ENCODE measurements at places on chromosomes 1 and 21.
A peak's percentile ranks its signal among the peaks of the same experiment; 100 is the strongest.

GRCh38 chr1:199157494-199157893 is 518.7 kb downstream of the PTPRC start:
- DNase-seq, result peak; percentile 55

DNA sequence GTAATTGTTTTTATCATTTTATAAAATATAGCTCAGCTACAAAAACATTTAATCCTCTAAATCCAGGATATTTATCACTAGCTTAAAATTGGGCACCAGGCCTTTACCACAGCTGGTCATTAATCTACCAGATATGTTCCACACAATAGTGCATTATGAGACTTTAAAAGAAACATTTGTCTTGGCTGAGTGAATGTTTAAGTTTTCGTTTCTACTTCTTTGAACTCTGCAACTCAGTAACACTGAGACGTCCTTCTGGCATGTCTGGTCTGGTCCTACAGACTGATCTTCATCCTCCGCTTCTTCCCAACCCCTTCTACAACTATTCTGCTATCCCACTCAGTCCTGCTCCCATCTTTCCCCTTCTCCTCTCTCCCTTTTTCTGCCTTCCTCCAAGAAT is 296.2 kb downstream of the NEGR1 start:
- DNase-seq, result no peak

DNA sequence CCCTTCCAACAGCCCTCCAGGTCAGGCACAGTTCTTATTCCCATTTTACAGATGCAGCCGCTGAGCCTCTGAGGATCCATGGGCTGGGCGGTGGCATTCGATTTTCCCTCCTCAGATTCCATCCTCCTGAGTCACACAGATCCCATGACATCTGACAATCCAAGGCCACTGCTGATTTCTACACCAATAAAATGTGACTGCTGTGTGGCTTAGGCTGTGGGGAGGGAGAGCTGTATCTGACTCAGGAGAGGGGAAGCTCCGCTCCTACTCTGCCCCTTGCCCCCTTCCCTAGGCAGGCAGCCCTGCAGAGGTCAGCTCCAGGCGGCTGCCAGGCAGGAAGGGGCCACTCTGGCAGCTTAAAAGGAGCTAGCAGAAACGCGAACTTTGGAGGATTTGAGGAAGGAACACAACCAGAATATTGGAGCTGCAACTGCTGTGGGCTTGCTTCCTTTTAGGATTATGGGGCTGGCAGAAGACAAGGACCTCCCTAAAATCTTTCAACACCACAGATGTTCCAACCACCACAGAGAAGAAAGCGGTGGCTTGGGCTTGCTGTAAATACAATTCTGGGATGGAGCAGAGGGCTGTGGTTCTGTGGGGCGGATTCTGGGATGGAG is 50.0 kb downstream of the MRPL37 start:
- peak; percentile 97 for DNase-seq

DNA sequence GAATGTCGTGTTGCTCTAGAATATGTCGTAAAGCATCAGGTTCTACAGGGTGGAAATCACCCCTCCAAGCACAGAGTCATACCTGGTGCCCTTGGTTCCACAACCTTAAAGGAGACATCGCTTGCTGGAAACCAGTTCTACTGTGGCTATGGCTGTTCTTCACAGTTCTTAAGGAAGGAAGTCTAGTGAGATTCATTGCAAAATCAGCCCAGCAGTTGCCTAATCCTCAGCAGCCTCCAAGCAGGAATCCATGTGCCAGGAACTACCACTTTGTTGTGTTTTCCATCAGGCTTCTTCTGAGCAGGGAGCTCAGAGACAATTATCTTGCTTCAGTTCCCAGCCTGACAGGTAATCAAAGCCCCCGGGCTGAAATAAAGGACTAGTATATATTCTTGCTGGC is 45.0 kb upstream of the SLC35F3 start:
- DNase-seq, result no peak

DNA sequence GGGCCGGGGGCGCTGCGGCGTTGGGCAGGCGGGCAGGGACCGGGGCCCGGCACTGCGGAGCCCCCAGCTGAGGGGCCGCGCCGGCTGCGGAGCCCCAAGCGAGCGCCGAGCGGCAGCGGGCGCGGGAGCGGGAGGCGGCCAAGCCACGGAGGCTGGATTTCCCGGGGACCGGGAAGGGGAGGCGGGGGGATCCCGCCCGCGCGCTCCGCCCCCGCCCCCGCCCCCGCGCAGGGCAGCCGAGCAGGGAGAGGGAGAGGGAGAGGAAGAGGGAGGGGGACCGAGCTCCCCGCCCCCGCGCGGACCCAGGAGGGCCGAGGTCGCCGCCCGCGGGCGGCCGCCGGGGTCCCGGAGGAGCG is at the start of gene DLGAP3:
Gene DLGAP3 (minus strand): TSS at position 154 of the 356 bp plus-strand sequence. CDS start 24,267 bp downstream, outside the sequence.
- DNase-seq, result no peak

DNA sequence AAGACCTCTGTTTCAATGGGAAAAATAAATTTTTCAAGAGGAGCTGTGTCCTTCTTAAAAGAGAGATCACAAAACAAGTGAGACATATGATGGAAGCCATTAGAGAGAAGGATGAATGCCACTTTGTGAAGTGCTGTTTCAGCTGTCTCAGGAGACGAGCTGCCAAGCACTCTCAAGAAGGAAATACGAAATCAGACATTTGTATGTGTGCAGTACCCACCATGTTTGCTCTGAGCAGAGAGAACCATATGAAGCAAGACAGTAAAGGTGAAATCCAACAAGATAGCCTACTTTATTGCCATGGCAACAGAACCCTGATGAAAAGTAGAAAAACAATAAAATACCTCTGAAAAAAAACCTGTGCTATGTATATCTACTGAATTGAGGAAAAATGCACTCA is 168.1 kb downstream of the AMY1C start:
- DNase-seq, result no peak

- DNase-seq, result no peak
Measured at GRCh38 chr1:234541286-234541975, 62.5 kb upstream of the TARBP1 start.

DNA sequence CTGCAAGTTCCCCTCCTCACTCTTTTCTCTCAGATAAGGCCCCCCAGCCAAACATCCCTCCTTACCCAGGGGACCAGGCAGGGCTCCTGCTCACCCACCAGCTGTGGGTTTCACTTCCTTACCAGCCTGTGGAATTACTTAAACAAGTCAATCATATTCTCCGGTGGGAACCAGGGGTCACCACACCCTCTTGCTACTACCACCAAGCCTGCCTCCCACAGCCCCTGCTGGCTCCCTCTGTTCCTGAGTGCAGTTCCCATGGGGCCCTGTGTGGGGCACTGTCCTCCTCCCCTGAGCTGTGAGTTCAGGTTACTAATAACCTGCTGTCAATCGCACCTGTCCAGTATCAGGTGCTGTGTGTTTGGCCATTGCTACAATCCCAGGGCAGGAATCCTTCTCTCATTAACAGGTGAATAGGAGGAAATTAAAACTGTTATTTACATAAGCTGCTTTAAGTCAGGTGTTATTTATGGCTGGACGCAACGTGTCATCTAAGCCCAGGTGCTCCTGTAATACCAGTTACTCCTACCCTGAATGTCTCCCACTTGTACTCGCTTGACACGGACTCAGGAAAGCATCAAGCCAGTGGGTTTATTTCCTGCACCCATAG is 53.1 kb upstream of the LBR start:
- DNase-seq, result peak; percentile 28

DNA sequence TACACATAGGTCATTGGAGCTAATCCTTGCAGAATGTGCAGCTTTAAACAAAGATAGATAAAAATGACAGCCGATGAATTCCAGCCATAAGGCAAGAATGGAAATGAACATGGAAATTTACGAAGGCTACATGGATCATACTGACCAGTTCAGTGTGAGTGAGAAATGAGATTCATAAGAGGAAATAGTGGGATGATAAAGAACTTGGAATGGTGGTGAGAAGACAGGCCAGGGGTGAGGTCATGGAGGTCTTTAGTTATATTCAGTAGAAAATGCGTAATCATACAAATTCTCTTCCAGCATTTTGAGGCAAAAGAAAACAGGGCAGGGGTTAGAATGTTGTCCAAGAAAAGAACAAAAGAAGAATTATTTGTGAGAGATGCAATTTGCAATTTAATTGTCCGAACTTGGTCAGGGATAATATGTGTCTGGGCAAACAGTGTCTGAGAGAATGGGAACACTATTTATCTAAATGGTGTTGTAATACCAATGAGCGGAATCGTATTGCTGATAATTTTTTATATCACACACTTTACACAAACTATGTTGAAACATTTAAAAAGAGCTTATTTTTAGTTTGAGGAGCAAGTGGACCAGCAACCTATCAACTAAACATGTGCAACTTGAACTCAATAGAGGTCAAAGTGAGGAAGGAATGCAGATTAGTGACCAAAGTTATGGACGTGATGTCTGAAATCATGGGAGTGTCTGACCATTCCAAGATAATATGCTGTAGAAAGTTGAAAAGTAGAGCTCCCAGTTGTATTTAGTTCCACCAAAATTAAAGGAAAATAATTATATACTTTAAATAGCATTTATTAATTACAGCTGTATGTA is 739.0 kb upstream of the NCAM2 start:
- DNase-seq, result no peak

- no peak for DNase-seq
Measured at GRCh38 chr1:66399888-66400529, 133.9 kb upstream of the SGIP1 start.

DNA sequence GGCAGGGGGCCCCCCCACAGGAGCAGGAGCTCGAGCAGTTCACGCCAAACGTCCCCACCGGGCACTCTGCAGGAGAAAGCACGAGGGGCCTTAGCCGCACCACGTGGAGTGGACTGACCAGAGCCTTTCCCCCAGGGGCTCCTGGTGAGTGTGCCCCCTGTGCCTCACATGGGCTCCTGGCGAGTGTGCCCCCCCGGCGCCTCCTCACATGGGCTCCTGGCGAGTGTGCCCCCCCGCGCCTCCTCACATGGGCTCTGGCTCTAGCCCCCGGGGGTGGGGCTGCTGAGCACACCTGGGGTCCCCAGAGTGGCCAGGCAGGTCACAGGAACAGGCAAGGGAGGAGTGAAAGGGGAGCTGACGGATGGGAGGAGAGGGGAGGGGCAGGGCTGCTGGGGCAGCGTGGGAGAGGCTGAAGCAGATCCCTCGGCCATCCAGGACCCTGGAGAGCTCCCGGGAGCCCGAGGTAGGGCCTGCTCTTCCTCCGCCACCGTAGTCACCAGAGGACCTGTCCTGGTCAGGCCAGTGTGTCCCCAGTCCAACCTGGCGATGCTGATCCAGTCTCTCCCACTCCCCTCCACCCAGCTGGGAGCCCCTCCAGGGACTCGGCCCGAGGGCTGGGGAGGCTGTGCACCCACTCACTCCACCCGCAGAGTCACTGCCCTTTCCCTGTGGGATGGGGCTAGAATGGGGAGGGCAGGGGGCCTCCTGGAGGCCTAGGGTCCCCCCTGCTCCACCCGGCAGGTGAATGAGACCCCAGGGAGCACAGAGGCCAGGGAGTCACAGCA is 47.6 kb downstream of the ARHGEF16 start:
- DNase-seq, result peak; percentile 61

DNA sequence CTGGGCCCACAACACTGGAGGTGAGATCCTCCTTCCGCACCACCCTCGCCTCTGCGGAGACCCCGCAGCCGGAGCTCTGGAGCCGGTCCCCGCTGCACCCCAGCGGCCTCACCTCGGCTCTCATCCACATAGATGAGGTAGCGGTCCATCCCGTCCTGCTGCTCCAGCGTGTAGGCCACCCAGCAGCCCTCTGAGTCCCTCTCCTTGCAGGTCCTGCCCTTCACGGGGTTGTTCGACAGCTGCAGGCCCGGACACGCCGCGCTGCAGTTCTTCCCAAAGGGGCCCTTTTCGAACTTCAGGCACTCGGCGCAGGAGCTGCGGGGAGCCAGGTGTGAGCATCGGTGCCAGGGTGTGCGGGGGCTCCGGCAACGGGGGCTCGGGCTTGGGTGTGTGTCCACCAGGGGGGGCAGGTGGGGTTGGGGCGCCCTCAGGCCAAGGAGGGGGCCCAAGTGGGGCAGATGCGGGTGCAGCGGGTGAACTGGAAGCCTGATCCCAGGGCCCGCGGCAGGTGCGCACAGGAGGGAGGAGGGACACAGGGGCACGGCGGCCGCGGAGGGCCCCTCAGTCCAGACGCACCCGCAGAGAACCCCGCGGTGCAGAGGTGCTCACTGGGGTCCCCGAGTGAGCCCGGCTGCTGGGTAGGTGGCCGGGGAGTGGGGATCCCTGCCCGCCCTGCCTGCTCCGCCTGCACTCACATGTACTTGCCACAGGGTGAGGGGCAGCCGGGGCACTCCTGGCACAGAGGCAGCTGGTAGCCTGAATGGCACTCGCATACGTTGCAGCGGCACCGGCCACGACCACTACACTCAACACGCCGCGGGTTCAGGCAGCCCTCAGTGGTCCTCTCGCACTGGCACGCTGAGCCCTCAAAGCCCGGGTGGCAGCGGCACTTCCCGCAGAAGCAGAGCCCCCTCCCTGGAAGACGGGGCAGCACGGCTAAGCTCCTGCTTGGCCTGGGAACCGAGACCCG is 15.4 kb upstream of the PTTG1IP start:
- no peak for DNase-seq

- no peak for DNase-seq
Measured at GRCh38 chr1:29096231-29096886, 27.3 kb downstream of the TMEM200B start.

Measured in myocyte (in vitro differentiated cells).